ENCODE measurements at places on chromosomes 5 and 9.

DNA sequence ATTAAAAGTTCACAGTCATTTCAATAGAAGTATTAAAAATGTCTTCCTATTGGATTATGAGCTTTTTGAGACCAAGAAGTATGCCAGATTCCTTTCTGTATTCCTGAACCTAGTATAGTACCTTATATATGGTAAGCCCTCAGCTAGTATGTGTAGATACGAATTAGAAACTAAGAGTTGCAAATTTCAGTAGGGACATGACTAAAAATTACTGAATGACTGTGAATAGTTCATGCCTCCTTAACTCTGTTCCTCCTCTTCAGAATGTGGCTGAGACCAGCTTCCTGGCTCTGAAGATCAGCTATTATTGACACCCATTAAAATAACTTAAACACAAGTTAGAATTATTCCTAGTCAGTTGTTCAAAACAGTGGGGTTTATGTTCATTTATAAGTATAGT, 19.7 kb downstream of the KDM3B start:
- no peak for DNase-seq

- no peak for DNase-seq
Observed at GRCh38 chr9:115637661-115638060, 515.9 kb upstream of the PAPPA start.

- no peak for DNase-seq
Observed at GRCh38 chr5:165000479-165001190, 1495.2 kb downstream of the MAT2B start.

DNA sequence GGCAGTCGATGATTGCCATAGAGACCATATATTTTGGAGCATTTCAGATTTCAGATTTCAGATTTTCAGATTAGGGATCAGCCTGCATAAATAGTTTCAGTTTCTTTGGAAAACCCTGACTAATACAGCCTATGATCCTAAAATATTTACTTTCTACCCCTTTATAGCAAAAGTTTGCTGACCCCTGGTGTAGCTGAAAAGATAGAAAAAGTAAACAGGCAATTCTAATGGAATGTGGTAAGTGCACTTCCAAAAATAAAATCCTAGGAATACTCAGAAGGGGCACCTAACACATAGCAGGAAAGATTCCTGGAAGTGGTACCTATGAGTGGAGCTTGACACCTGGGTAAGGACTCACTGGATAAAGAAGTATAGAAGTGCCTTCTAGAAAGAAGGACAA, 34.5 kb downstream of the BAAT start:
- DNase-seq = no peak

GRCh38 chr5:67985686-67986387, 229.7 kb upstream of the PIK3R1 start:
- no peak for DNase-seq

- DNase-seq = no peak
Observed at GRCh38 chr5:14411216-14411615, 170.4 kb upstream of the OTULINL start.

GRCh38 chr9:120839146-120839545, 3.6 kb downstream of the PSMD5 start:
- DNase-seq = no peak

- DNase-seq = no peak
Observed at GRCh38 chr5:10576121-10576789, 12.4 kb downstream of the ANKRD33B start.

DNA sequence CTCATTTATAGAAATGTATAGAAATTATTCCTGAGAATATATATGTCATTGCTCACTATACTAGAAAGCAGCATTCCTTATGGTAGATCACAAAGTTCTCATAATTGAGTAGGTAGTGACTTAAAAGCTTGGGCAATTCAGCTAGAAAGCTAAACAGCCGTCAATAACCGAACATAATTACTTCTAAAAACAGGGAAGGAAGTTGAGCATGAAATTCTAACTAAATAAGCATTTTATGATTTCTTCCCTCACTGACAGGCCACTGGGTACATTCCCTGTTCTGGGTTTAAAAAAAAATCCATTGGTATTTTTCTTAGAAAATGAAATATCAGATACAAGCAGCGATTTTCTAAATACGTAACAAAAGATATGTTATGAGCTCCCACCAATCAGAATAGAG, 91.1 kb upstream of the DAB2 start:
- no peak for DNase-seq

DNA sequence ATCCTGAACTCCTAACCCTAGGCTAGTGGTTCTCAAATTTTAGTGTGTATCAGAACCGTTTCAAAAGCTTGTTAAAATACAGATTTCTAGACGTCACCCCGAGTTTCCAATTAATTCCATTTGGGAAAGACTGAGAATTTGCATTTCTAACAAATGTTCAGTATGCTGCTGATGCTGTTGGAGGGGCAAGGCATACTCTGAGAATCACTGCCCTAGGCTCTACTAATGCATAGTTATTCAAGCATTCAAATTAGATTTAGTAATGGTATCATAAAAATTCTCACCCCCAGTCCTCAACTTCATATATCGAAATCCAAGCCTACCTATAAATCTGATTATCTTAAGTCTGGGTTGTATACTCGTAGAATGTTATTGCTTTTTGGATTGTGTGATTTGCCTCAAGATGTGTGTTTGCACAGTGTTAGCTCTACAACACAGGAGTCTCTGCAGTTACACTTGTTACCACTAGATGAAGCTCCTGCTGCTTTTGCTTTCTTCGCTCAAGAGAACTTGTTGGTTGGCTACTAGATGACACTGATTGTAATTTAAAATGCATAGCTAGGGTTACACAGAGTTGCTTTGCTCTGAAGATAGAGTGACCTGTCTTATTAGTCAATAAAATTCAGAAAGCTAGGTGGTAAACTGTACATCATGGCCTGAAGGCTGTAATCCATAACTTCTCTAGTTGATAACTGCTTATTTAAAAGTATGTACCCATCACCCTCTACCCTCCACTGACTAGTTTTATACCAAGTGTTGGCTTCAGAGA, 7.5 kb upstream of the ERAP2 start:
- DNase-seq = no peak

GRCh38 chr9:93231121-93231694, 47.3 kb downstream of the WNK2 start:
- no peak for DNase-seq

DNA sequence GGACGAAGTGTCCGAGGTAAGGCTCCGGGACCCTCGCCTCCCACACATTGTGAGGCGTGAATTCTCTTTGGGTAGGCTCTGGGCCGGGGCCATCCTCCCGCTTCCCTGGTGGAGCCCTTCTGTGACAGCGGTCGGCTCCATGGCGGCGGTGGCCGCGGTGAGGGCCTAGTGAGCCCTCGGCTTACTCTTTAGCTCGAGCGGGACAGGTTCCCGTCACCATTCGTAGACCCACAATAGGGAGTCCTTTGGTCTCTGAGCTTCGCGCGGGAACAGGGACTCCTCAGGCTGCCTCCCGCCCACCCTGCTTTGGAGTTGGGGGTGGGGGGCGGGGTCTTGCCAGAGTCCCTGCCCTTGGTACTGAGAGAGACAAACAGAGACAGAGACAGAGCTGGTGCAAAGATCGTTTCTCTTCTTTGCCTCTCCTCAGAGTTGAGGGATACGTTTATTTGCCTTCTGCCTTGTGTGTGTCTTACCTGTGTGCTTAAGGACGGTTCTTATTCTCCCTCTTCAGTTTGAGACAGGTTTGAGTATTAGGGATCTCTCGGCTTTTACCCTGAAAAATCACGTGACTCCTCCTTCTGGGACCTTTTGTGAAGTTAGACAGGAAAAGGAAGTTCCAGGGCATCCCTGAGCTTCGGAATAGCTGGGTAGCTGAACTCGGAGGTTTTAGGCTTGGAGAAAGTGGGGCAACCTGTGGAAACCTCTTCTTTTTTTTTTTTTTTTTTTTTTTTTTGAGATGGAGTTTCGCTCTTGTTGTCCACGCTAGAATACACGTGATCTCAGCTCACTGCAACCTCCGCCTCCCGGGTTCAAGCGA, 833 bp downstream of the ANKHD1 start:
- DNase-seq = no peak

DNA sequence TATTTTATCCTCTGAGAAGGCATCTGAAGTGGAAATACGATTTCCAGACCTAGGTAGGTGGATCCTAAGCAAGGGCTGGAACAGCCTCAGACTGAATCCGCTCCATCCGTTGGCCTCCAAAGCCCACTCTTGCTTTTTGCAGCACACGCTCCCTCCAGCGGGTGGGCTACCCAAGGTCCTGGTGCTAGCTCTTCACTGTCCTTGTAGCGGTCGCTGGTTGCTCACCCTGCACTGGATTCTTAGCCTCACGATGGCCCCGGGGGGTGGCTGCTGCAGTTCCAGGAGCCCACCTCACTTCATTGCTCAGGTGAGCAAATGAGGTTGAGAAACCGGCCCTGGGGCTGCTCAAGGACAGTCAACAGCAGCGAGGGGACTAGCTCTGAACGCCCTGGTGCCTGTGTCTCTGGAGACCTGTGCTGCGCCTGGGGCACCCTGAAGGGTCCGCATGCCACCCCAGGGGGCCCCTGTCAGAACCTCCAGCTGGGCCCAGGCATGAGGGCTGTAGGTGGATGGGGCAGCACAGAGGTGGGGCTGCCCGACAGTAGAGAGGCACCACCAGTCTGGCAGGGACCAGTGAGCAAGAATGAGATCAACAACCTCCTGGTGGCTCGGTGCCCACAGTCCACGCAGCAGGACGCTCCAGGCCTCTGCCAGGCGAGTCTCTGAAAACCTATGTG, 4.3 kb downstream of the MGAT4B start:
- DNase-seq = no peak

GRCh38 chr9:136658849-136659535, 3.7 kb upstream of the EGFL7 start:
- DNase-seq = no peak

DNA sequence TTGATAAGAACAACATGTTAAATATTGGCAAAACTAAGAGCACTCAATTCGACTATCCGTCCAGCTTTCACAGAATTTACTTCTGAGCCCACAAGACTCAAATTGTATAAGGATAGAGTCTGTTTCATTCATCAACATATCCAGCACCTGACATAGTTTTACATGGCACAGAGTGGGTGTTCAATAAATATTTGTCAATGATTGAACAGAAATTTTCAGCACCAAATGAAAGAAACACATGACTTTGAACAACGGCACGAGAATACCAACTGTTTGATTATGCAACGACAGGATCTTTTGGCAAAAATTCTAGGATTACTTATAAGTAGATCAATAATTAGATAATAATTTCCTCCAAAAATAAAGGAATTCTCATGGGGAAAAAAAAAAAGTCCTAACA, 41.8 kb downstream of the SKP2 start:
- no peak for DNase-seq

GRCh38 chr9:126690431-126691051, 76.8 kb downstream of the LMX1B start:
- no peak for DNase-seq

- DNase-seq = no peak
Observed at GRCh38 chr5:158435161-158435616, 576.2 kb upstream of the CLINT1 start.

- no peak for DNase-seq
Observed at GRCh38 chr9:17065062-17065461, 69.8 kb upstream of the CNTLN start.

DNA sequence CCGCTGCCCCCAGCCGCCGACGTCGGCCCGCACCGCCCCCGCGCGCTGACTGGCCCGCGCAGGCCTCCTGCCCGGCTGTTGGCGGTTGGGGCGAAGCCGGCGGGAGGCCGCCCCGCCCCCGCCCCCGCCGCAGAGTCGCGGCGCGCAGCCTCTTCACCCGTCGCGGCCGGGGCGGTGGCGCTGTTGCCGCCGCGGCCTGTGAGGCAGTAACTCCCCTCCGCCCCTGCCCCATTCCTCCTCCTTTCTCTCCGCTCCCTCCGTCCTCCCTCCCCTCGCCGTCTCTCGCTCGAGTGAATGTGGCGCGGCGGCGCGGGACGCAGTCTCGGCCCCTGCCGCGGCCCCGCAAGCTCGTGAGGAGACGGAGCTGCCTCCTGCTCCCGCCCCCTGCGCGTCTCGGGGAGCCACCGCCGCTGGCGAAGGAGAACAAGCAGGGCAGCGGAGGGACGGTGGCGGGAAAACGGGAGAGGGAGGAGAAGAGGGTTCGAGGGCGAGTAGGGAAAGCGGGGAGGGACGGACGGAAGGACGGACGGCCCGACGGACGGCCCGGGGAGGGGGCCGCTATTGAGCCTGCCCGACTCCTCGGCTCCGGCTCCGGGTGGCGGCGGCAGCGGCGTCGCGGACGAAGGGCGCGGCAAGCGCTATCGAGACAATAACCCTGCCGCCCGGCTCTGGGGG, 637 bp upstream of the ERBIN start:
- peak; percentile 43 for DNase-seq

DNA sequence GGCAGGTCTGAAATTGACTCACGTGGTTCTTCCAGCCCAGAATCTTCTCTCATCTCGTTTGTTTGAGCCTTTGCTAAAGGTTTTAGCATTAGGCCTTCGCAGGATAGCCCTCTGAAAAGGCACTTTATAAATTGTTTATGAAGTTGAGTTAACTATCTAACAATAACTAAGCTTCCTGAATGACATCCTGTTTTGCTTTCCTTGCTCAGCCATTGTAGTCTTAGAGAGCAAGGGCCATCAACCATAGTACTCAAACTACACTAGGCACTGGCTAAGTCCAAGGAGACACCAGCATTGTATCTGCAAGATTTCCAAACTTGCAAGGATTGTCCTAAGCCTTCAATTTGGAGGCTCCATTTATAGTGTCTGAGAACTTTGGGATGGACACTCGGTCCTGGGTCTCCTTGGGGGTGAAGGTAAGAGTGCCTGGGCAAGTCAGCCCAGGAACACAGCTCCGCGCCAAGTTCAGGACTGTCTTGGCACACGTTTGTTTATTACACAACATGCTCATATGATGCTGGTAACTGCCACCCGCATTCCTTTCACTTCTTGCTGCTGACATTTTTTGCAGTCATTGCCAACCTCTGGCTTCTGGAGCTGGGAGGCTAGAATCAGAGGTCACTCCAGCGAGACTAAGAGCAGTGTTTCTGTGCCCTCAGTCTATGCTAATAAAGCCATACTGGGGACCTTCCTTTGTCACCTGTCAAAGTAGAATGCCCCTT, 151.1 kb downstream of the ESM1 start:
- DNase-seq = no peak

DNA sequence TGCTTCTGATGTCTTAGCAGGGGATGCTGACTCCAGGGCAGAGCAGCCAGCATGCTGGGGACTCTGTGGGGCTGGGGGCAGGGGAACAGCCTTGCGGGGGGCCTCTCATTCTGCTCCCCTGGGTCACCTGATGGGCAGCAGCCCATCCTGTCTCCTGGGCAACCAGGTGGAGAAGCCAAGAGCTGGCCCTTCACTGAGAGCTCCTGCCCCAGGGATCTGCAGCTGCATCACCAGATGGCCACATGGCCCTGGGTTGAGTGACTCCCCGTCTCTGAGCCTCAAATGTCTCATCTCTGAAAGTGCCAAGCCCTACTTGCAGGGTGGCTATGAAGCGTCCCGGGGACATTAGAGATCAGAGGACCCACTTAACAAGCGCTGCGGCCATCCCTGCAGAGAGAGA, 49.1 kb downstream of the LRSAM1 start:
- no peak for DNase-seq

- DNase-seq = no peak
Observed at GRCh38 chr5:6557807-6558575, 74.9 kb downstream of the NSUN2 start.

DNA sequence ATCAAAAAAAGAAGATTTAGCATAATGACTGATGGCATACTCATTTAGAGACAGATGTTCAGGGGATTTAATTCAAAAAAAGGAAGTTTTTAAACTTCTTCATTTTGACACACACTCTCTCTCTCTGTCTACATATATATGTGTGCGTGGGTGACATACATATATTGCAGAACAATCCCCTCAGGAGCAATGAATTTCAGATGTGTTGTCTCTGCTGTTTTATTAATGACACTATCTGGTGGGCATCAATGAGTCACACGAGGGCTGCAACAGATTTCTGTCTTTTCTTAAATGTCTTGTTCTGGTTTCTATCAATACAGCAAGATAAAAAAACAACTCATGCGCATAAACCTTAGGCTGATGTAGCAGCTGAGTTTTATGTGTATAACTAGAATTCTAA, 123.5 kb upstream of the SLCO6A1 start:
- no peak for DNase-seq

All from cortex of kidney (tissue), 1 donor.